ENCODE measurements at places on chromosomes 2 and 18. TPM values are rescaled to one million over a fixed set of nuclear protein-coding genes. Genes with fewer than 3 reads are reported as not detected.

DNA sequence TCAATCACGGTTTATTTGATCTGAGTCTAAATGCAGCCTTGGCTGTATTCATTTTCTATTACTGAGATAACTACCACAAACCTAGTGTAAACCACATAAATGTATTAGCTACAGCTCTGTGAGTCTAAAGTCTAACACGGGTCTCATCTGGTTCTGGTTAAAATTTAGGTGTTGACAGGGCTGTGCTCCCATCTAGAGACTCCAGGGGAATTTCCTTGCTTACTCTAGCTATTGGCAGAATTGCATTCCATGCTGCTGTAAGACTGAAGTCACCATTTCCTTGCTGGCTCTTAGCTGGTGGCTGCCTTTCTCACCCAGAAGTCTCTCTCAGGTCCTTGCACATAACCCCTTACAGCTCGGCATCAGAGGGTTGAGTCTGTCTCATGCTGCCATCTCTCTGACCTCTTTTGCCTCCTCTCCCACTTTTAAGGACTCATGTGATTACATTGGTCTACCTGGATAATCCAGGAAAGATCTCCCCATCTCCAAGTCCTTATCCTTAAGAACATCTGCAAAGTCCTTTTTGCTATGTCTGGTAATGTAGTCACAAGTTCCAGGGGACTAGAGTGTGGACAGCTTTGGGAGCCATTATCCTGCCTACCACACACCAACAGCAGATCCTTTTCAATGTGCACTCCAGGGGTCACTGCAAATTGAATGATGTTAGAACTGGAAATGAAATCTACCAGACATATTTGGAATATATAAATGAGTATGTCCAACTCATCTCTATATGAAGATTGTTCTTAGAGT, 207.0 kb upstream of the AGAP1 start:
- DNase-seq = no peak

DNA sequence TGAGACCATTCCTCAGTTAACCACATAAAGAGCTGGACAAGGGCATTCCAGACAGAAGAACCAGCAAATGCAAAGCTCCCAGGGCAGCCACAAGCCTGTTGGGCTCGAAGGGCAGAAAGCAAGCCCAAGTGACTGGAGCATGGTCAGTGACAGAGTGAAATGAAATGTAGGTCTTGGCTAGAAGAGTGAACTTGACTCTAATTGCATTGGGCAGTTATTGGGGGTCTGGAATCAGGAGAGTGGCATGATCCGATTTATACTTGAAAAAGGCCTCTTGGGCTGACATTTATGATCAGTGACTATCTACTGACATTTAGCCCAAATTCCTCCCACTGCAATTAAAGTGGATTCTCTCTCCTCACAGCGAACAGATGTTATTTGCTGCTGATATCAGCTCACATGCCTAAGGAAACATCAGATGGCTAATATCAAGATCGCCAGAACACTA, 152.5 kb upstream of the KLF7 start:
- DNase-seq = no peak

DNA sequence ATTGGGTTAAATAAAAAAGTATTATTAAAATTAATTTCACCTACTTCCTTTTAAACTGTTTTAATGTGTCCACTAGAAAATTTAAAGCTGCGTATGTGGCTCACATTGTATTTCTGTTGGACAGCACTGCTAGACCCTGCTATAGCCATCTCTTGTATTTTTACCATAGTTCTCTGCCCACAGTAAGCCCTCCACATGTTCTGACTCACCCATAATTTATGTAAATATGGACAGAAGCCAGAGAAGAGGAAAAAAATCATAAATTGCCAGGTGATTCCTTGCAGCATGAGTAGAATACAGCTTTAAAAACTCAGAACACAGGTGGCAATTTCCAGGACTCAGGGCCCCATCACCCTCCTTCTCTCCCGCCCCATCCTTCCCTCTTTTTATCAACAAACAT, 142.4 kb upstream of the MEX3C start:
- no peak for DNase-seq

DNA sequence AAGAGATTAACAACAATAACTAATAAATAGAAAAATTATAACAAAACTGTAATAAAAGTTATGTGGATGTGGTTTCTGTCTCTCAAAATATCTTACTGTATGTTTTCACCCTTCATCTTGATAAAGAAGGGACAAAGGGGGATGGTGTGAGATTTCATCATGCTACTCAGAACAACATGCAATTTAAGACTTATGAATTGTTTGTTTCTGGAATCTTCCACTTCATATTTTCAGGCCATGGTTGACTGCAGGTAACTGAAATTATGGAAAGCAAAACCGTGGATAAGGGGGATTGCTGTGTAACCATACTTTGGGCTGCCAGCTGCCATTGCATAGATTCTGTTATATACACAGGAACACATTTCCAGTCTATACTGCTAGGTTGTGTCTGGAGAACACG, 45.6 kb downstream of the NEB start:
- no peak for DNase-seq

DNA sequence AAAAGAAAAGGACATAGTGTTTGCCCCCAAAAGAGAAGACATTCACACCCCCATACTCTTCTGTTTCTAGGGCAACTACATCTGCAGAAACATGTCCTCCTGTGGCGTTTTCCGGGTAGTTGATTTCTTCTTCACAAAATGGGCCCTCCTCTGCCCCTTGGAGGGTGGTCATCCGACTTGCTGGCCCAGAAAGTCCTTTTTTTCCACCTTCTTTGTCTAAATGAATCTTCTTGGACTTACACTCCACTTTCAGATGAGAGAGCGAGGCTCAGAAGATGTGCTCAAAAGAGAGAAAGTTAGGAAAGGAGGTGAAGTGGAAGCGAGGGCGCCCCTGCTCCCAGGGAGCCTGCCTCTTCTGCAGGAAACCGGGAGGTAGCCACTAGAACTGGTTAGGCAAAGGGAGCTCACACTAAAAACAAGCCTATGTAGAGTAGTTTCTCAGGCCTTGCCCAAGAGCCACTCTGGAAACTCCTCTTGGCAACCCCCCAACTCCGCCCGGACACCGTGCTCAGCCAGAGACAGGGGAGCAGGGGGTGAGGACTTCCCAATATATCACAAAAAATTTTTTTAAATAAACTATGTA, 10.2 kb upstream of the SIX3 start:
- DNase-seq = no peak

GRCh38 chr2:64860276-64860885, 128.8 kb upstream of the SLC1A4 start:
- DNase-seq = no peak

- no peak for DNase-seq
Observed at GRCh38 chr18:80037869-80038630, 3.8 kb downstream of the RBFA start.

DNA sequence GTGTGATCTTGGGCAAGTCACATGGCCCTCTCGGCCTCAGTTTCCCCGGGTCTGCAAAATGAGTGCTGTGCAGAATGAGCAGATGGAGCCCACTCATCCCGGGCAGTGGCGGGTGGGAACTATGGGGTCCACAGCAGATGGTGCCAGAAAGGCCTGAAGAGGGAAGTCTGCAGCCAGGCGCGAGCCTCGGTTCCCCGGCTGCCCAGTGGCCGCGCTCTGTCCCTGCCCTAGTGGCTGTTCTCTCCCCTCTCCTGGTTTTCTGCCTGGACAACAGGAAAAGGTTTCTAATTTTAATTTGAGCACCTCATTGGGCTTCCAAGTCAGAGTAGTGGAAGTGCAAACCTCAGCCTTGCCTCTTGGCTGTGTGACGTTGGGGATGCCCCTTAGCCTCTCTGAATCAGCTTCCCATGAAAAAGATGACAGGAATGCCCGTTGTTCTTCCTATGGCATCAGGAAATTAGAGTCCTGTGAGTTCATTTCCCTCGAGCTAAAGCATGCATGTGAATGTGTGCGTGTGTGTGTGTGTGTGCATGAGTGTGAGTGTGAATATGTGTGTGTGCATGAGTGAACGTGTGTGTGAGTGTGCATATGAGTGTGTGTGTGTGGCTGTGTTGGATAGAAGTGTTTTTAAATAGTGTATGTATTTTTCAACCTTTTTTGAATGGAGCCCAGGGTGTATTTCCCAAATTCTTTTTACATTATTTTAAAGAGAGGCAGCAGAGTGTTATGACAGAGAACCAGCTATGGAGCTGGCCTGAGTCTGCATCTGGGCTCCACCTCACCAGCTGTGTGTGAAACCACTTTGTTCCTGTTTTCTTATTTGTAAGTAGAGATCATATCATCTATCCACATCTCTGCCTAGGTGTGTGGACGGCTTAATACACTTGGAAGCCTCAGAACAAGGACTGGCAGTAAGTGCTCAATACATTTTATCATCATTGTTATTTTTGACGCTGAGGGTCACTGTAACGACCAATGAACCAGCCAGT, 41.3 kb downstream of the RRM2 start:
- no peak for DNase-seq

DNA sequence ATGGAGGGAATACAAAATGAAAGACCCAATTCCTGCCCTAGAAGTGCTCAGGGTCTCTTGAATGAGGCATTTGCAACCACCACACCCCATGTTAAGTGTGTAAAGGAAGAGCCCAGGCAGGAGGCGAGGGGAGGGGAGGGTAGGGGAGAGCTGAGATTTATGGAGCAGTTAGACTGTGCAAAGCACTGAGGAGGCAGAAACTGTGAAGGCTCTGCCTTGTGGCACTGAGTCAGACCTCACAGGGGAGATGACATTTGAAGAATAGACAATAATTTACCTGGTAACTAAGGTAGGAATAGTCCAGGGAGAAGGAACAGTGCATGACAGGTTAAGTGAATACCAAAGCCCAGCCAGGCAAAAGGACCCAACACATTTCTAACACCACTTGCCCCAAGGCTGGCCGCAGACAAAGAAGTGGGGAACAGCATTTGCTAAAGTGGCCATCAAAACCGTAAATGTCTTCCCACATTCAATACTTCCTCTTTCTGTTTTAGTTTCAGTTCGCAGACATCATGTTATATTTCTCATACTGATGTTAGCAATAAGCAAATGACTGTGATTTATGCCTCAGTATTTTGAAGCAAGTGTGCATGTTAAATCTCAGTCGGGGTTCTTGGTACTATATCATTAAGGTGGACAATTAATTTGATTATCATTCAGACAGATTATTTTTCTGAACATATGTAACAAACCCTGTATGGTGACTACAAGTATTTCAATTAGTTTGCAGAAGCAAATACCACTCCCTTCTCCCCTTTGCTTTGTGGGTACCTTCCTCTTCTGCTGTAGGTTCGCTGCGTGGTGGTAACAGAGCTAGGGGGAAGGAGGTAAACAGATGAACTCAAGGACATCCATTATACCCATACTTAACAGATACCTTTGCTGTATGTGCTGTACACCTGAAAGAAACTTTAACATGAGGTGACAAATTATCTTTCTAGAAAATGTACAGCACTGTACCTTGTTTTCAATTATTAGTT, 27.5 kb downstream of the CDH20 start:
- no peak for DNase-seq

DNA sequence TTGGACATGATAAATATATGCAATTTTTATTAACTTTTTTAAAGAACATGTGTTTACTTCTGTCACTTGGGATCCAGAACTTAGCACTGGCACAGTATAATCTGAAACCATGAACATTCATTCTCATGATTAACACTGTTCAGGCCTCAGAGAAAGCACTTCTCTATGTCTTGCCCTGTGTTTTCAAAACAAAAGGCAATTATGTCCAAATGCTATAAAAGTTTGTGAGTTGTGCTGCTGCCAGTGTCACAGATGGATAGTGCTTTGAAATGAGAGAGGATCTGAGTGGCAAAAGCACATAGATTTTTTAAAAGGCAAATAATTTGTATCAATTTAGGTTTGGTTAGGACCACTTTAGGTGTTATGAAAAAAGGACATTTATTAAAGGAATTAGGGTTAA, 470.5 kb upstream of the FAM98A start:
- DNase-seq = no peak

DNA sequence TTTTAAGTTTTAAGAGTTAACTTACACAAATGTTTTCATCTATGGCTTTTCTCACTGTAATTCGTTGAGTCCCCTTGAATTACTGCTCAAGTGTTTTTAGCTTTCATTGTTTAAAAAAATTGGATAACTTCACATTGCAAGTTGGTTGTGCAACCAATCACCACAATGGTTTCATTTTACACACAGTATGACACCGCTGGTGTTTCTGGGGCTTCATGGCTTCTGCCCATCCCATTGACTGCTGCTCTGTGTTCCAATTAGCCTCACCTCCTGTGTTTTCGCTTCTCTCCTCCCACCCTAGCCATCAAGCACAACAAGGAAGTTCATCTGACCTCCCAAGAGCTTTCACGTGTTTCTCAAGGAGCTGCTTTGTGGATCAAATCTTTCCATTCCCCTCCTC, 199.1 kb upstream of the CHAC2 start:
- DNase-seq = no peak

GRCh38 chr2:16716024-16716423, 50.4 kb upstream of the CYRIA start:
- DNase-seq = no peak

- no peak for DNase-seq
Observed at GRCh38 chr2:157785200-157785599, 90.9 kb downstream of the ACVR1 start.

DNA sequence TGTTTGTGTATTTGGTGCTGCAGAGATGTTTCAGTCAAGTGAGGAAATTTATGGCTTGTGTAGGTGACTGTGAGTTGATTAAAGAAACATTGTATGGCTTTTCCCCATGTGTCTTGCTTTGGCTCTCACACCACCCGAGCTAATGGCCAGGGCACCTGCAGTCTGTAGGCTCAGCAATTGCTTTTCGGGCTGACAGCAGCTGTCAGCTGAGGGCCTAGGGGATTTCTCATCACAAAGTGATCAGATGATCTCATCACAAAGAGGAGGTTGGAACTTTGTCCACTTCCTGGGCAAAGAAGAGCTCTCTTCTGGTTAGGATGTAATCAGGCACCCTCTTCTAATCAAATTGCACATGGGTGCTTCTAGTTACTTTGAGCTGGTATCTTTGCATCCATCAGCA, 632.2 kb downstream of the SLC4A3 start:
- no peak for DNase-seq

- no peak for DNase-seq
Observed at GRCh38 chr2:105032476-105032875, 5.4 kb upstream of the MRPS9 start.

DNA sequence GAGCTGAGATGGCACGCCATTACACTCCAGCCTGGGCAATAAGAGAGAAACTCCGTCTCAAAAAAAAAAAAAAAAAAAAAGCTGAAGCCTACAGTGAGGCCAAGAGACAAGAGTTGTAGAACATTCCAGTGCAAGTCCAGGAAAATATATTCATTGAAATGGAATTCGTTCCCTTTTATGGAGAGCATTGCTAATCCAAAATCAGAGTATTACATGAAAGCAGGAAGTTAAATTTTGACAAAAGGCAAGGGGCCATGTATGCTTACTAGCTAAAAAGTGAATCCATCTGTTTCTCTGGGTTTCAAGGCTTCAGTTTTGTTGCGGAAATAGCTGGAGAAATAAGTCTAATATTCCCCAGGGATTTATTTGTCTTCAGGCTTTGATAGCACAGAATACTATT, 471.7 kb downstream of the THSD7B start:
- DNase-seq = no peak

- DNase-seq = no peak
Observed at GRCh38 chr2:110690083-110690965, 12.5 kb upstream of the BUB1 start.

Gene C2orf78
- 0.02 TPM for polyA plus RNA-seq

Gene CYP27A1
- 24.7 TPM for polyA plus RNA-seq

Gene TUBA3E
- 0.82 TPM for polyA plus RNA-seq

Gene UGT1A5
- 0.14 TPM for polyA plus RNA-seq

Gene AGXT
- polyA plus RNA-seq = 0.94 TPM

Gene BCS1L
- 34.5 TPM for polyA plus RNA-seq

Gene GNLY
- polyA plus RNA-seq = 7.0 TPM

Data from thymus (tissue), 14 donors.